ENCODE measurements at places on chromosomes 1 and 21. TPM values are rescaled to one million over a fixed set of nuclear protein-coding genes. Genes with fewer than 3 reads are reported as not detected.

Gene AKR7A3
- 0.93 TPM for total RNA-seq

Gene GSTM5
- total RNA-seq: not detected

Gene LRRC39
- total RNA-seq: 0.32 TPM

Gene GPATCH2
- total RNA-seq: 7.5 TPM

Gene FAM43B
- not detected for total RNA-seq

Gene TMCO4
- total RNA-seq: 18.7 TPM

Gene ST6GALNAC3
- total RNA-seq: 1.4 TPM

Gene VWA5B1
- 0.10 TPM for total RNA-seq

Gene CCDC185
- total RNA-seq: not detected

Gene EPHA2
- total RNA-seq: 0.16 TPM

Gene MPZL1
- 26.8 TPM for total RNA-seq

Gene AADACL3
- total RNA-seq: not detected

Gene PLPP3
- total RNA-seq: not detected

Gene MPZ
- total RNA-seq: 6.4 TPM

Gene GNAT2
- total RNA-seq: not detected

Gene OR2G6
- total RNA-seq: not detected

Gene HMCN1
- 0.14 TPM for total RNA-seq

Gene TSNAX
- total RNA-seq: 22.3 TPM

Gene LCE1C
- not detected for total RNA-seq

Gene LAMC1
- not detected for total RNA-seq

Gene LRRC3
- 4.8 TPM for total RNA-seq

Gene KISS1
- total RNA-seq: not detected

Measured in activated naive CD4-positive, alpha-beta T cell treated with anti-CD3 and anti-CD28 coated beads, Interleukin-2, amount 50 U/mL, for 72 hours (primary cell).